Effector memory CD8-positive, alpha-beta T cell (primary cell): ENCODE measurements at places on chromosomes 11 and 22.
A peak's percentile ranks its signal among the peaks of the same experiment; 100 is the strongest.

DNA sequence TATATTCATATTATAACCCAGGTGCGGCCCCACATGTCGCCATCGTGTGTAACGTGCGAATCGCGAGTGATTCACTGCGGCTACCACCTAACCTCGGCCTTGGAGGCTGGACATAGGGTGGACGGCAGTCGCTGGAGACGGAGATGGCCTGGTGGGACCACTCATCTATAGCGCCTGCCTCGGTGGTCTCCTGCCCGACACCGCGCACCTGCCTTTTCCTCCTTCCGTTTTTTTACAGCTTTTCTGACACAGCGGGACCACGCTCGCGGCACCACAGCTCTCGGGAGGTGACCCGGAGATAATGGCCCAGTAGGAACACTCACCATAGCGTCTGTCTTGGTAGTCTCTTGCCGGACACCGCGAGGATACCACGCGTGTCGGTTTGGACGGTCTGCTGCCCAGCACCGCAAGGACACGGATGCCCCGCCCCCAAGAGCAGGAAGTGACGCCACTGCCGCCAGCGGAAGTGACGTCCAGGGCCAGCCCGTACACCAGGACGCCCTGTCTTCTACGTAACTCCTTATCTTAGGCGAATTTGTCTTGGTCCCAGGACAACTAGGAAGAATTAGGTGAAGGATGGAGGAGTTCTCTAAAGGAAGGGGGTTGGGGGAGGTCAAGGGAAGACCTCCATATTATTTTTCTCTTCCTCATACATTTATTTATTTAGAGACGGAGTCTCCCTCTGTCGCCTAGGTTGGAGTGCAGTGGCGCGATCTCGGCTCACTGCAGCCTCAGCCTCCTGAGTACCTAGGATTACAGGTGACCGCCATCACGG lies 6.4 kb downstream of the SNU13 start:
- DNase-seq, result peak; percentile 80

GRCh38 chr11:91790346-91791170 lies 434.1 kb upstream of the FAT3 start:
- no peak for DNase-seq

GRCh38 chr11:7081441-7081840 lies 7.4 kb upstream of the RBMXL2 start:
- DNase-seq, result no peak

GRCh38 chr22:17974703-17975372 lies 49.5 kb downstream of the MICAL3 start:
- no peak for DNase-seq

GRCh38 chr11:95212609-95213008 lies 18.4 kb downstream of the SESN3 start:
- no peak for DNase-seq

- no peak for DNase-seq
Measured at GRCh38 chr11:95924414-95924760, 480 bp upstream of the MTMR2 start.

DNA sequence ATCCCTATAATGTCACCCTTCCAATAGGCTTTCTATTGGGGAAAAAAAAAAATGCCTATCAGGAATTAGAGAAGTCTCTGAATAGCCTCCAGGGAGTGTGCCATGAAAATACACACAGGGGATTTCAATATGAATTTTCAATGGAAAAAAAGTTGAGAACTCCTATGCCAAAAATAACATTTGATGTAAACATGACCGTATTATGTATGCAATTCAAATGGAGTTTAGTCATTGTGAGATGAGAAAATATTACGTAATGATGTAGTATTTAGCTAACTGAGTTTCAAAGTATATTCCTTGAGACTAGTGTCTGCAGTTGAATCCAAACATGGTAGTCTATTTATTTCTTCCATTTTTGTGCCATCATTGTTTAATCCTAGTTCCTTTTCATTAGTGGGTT lies 182.3 kb downstream of the BLID start:
- no peak for DNase-seq

- no peak for DNase-seq
Measured at GRCh38 chr11:35675901-35676610, 13.5 kb downstream of the TRIM44 start.

GRCh38 chr11:1060852-1061616 lies 13.6 kb upstream of the MUC2 start:
- no peak for DNase-seq

DNA sequence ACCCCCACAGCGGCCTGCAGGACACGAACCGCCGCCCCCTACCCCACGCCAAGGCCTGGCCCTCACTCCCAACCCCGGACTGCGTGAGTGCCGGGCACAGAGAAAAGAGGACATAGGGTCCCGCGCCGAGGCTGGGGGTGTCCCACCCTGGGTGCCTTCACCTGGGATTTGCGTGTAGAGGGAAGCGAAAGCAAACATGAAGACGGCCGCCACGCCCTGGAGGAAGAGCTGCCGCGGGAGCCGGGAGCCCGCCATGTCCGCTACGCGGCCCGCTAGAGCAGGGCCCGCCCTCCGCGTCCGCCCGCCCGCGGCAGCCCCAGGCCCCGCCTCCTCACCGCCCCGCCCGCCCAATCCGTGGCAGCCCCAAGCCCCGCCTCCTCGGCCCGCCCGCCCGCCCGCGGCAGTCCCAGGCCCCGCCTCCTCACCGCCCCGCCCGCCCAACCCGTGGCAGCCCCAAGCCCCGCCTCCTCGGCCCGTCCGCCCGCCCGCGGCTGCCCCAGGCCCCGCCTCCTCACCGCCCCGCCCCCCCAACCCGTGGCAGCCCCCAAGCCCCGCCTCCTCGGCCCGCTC lies at the start of gene LMF2:
Gene LMF2 (minus strand): TSS at position 282 of the 570 bp plus-strand sequence. CDS start 27 bp downstream, at position 255.
- DNase-seq, result peak; percentile 86

- DNase-seq, result no peak
Measured at GRCh38 chr11:19966441-19966840, 193.8 kb downstream of the DBX1 start.

GRCh38 chr11:66846671-66847091 lies 3.4 kb downstream of the RCE1 start:
- no peak for DNase-seq

DNA sequence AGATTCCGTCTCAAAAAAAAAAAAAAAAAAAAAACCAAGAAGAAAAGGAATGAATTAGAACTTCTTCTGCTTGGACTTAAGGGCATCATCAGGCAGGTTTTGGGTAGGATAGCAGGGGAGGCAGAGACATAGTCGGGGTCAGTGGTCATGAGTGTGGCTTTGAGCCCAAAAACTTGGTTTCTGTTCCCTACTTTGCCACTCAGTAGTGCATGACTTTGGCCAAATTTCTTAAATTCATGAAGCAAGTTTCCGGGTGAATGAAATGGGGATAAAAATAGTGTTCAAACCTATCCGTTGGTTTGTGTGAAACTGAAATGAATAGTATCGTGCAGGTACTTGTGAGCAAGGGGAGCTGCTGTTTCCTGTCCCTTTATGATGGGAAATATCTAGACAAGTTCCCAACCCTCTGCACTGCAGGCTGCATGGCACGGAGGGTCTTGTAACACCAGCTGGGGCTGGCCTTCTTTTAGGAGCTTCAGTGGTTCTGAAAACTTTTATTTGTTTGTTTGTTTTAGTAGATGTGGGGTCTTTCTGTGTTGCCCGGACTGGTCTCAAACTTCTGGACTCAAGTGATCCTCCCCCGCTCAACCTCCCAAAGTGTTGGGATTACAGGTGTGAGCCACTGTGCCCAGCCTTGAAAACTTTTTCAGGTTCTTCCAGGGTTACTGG lies 18.4 kb downstream of the NEAT1 start:
- no peak for DNase-seq

DNA sequence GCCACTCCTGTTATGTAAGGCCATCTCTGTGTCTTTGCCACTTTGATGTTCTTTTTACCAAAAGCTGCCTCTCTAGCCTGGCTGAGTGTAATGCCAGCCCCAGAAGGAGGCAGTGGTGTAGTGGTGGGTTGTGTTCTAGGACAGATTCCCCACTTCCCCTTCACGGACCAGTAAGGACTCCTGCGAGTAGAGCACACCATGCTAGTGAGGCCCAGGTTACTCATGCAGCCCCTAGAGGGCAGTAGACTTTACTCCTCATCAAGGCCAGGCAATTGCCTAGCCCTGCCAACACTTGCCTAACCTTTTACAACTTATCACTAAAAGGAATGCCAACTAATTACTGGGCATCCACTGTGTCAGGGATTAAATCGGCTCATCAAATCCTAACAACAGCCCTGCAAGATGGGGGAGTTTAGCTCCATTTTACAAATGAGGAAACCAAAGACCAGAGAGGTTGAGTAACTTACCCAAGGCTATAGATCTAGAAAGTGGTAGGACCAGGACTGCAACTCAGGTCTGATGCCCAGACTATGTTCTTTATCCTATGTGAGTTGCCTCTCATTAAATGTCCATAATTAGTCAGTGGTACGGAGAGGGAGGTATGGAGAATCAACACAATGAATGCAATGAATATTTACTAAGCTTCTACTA lies 75.3 kb downstream of the APIP start:
- peak; percentile 3 for DNase-seq

- no peak for DNase-seq
Measured at GRCh38 chr11:61053191-61053590, 49.1 kb upstream of the CD5 start.

GRCh38 chr22:28112548-28113043 lies 193.5 kb upstream of the PITPNB start:
- DNase-seq, result no peak

- no peak for DNase-seq
Measured at GRCh38 chr11:70703141-70704064, 305.1 kb downstream of the CTTN start.

DNA sequence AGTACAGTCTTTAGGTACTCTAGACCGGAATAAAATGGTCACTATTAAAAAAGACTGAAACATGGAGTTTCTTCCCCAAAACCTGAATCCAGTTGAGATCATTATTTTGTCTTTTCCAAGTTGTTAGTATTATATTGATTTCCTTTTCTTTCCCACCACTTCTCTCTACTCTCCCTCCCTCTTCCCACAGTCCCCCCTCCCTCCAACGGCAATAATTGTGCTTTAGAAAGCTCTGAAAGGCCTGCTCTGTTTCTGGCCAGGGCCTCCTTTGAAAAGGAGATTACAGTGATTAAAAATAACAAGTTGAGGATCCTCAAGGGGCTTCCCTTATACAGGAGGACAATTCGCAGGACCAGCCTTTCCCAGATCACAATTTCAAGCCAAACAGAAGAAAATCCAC lies 3.5 kb downstream of the SPON1 start:
- DNase-seq, result no peak

- DNase-seq, result no peak
Measured at GRCh38 chr11:69799582-69799981, 19.6 kb downstream of the FGF3 start.

DNA sequence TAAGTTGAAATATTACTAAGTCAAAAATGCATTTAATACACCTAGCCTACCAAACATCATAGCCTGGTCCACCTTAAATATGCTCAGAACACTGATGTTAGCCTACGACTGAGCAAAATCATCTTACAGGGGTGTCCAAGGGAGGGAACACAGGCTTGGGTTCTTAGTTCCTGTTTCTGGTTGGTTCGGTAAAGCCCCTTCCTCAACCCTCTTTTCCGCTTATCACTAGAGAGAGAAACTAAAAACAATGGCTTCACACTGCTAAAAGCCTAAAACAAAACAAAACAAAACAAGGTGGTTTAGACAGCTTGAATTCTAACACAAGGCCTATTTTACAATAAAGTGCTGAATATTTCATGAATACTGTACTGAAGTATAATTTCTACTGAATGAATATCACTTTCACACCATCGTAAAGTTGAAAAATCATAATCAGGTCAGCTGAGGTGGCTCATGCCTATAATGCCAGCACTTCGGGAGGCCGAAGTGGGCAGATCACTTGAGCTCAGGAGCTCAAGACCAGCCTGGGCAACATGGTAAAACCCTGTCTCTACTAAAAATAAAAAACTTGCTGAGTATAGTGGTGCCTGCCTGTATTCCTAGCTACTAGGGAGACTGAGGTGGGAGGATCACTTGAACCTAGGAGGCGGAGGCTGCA lies 118.0 kb downstream of the SIK3 start:
- no peak for DNase-seq

- no peak for DNase-seq
Measured at GRCh38 chr22:29022101-29022817, 39.4 kb downstream of the C22orf31 start.

GRCh38 chr22:35616043-35616442 lies 1.1 kb downstream of the MB start:
- no peak for DNase-seq

- no peak for DNase-seq
Measured at GRCh38 chr22:23562186-23562585, 17.9 kb downstream of the IGLL1 start.

GRCh38 chr22:49260681-49261580 lies 566.7 kb downstream of the BRD1 start:
- no peak for DNase-seq
